ENCODE measurements at places on chromosomes 11 and 22. TPM values are rescaled to one million over a fixed set of nuclear protein-coding genes. Genes with fewer than 3 reads are reported as not detected.
A peak's percentile ranks its signal among the peaks of the same experiment; 100 is the strongest.

BTBD18 gene
- 0.70 TPM for polyA plus RNA-seq

RASL10A gene
- polyA plus RNA-seq = 0.40 TPM

BAIAP2L2 gene
- 8.5 TPM for polyA plus RNA-seq

GVQW3 gene
- 20.2 TPM for polyA plus RNA-seq

NLRP14 gene
- 0.83 TPM for polyA plus RNA-seq

OR8D4 gene
- polyA plus RNA-seq = not detected

CCDC73 gene
- polyA plus RNA-seq = 0.43 TPM

KLHL22 gene
- 37.0 TPM for polyA plus RNA-seq

ANKK1 gene
- 0.60 TPM for polyA plus RNA-seq

FAM83F gene
- polyA plus RNA-seq = 2.5 TPM

- no peak for DNase-seq
These were observed 6.5 kb downstream of the PPFIBP2 start for GRCh38 chr11:7520011-7520942.

DNA sequence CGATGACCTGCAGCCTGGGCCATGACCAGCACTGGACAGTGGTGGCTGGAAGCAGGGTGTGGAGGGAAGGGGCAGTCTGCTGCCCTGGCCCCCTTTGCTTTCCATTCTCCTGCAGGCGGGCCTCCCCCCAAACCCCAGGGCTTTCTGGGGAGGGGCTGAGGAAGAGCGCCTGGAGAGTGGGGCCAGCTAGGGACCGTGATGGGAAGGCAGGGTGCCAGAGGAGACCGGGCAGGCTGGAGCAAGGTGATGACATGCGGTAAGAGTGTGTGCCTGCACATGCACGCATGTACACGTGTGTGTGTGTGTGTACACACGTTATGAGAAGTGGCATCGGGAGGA, 7.8 kb downstream of the OAF start:
- no peak for DNase-seq

- no peak for DNase-seq
These were observed 57.3 kb downstream of the C11orf91 start for GRCh38 chr11:33643167-33643824.

GRCh38 chr11:27207025-27207650, 155.9 kb downstream of the CCDC34 start:
- DNase-seq = no peak

GRCh38 chr11:65560555-65561418, 2.6 kb upstream of the LTBP3 start:
- DNase-seq = no peak

DNA sequence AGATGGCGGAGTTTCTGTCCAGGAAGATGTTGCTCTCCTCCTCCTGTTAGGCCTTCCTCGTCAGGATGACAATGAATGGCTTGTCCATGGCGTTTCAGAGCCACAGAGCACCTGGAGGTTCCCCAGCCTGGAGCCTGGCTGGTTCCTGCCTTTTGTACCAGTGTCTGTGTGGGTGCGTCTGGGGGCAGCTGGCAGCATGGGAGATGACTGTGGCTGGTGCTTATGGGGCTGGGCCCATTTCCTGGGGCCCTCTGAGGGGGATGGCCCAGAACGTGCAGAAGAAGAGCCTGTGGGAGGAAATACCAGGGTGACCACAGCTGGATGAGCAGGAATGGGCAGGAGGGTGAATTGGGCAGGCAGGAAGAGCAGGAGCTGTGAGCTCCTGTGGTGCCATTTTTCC, 6.7 kb downstream of the SLC37A2 start:
- DNase-seq = no peak

DNA sequence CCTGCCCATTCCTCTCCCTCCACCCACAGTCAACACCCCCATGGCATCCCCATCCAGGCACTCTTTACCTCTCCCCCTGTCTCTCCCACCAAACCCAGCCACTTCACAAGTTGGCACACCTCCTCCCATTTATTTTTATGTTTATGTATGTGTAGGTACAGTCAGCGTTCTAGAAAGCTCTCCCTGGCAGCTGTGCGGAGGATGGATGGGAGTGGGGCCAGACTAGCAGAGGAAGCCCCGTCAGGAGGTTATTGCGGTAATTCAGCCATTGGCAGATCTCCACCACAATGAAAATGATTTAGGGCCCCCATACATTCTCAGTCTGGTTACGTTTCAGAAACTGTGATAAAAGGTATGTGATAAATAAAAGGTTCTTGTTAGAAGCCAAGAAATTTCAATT, 51.3 kb downstream of the BTG4 start:
- peak; percentile 20 for DNase-seq

- no peak for DNase-seq
These were observed 24.1 kb upstream of the WNT7B start for GRCh38 chr22:46001046-46001425.

GRCh38 chr11:61980783-61981541, 13.5 kb upstream of the FTH1 start:
- DNase-seq = no peak

- DNase-seq = no peak
These were observed 10.5 kb upstream of the MCHR1 start for GRCh38 chr22:40668611-40669411.

DNA sequence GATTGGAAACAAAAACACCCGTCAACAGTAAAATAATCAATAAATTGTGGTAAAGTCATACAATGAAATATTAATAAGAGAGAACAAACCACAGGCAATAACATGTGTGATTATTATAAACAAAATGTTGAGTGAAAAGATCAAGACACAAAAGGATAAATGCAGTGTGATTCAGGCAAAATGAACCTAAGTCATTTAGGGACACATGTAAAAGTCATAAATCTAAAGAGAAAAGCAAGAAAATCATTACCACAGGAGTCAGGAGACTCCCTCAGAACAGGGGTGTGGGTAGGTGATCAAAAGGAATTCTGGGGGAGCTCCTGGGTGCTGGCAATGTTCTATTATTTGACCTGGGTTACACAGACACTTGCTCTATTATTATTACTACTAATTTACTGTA, 47.9 kb upstream of the PPP2R1B start:
- no peak for DNase-seq

GRCh38 chr22:20964799-20965103, 2.3 kb upstream of the AIFM3 start:
- no peak for DNase-seq

DNA sequence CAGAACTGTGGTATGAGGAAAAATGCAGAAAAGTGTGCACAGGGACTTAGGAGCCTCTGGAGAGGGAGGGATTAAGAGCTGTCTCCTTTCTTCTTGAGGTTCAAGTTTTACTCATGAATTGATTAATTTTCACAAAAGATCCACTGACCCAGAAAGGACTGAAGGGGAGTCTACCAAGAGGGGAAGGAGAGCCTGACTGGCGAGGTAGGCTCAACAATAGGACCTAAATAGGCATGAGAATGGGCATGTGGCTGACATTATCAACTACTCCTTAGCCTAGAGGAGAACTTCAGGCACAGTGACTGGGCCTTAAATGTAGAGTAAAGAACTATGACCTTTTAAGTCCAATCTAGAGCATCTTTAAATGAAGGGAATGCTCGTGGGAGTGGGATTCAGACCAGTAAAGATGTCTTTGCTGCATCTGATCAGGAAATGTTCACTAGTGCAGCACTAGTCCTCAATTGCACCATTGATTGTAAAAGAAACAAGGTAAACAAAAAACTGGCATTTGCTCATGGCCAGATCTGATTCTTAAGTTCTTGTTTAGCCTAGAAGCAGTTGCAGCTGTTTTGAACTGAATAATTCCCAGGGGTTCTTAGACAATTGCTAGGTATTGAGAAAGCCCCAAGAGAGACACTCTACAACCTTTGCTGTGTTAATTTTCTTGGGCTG, 135.6 kb downstream of the RAB38 start:
- no peak for DNase-seq

- no peak for DNase-seq
These were observed 320 bp upstream of the PHLDA2 start for GRCh38 chr11:2929531-2929949.

DNA sequence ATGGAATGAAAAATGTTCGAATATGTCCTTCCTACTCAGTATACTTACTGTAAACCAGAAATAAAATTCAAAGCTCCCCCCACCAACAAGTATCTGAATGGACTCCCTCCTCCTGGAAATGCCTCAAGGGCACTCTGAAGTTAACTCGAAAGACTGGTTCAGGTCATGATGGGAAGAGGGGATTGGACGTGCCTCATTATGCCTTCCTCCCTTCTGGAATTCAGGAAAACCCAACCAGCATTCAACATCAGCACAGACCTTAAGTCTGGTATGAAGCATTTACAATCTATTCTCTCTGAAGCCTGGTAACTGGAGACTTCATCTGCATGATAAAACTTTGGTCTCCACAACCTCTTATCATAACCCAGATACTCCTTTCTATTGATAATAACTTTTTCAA, 428.3 kb upstream of the RAG2 start:
- no peak for DNase-seq

DNA sequence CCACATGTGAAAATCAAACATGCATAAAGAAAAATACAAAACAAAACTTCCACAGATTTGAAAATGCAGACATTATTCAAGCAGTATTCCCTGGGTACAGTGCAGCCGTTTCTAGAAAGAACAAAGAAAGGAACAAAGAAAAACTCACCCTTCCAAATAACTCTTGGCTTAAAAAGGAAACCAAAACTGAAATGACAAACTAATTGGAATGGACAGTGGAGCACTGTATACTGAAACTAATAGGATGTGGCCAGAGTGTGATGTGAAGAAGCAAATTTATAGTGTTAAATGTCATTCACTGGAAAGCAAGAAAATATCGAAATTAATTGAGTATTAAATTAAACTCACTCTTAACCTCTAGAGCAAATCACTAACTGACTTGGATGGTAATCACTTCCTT, 55.4 kb downstream of the QSER1 start:
- DNase-seq = no peak

- DNase-seq = no peak
These were observed 34.9 kb downstream of the CABIN1 start for GRCh38 chr22:24046024-24046423.

DNA sequence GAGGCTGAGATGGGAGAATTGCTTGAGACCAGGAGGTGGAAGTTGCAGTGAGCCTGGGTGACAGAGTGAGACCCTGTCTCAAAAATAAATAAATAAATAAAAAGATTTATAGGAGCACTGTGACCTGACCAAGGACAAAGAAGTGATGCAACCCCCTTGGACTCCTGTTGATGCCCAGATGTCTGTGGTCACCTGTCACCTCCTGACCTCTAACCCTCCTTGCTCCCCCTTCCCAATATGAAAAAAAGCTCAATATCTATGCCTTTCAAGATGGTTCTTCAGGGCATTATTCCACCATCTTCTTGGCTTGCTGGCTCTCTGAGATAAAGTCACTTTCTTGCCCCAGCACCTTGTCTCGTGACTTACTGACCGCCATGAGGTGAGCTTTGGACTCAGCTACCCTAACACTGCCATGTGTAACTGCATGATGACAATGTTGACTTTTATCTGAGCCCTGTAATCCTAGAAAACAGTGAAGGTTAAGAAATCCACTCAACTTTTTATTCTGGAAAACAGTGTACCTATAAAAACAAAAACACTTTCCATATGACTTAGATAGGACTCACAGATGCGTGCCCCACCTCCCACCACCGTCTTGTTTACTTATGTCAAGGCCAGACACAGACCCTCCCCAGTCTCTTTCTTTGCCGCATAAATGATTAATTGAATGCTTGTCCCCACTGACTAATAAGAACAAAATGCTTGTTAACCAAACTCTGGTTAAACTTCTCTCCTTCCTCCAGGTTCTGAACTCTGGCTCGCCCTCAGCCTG, 360.5 kb downstream of the BUD13 start:
- DNase-seq = no peak

DNA sequence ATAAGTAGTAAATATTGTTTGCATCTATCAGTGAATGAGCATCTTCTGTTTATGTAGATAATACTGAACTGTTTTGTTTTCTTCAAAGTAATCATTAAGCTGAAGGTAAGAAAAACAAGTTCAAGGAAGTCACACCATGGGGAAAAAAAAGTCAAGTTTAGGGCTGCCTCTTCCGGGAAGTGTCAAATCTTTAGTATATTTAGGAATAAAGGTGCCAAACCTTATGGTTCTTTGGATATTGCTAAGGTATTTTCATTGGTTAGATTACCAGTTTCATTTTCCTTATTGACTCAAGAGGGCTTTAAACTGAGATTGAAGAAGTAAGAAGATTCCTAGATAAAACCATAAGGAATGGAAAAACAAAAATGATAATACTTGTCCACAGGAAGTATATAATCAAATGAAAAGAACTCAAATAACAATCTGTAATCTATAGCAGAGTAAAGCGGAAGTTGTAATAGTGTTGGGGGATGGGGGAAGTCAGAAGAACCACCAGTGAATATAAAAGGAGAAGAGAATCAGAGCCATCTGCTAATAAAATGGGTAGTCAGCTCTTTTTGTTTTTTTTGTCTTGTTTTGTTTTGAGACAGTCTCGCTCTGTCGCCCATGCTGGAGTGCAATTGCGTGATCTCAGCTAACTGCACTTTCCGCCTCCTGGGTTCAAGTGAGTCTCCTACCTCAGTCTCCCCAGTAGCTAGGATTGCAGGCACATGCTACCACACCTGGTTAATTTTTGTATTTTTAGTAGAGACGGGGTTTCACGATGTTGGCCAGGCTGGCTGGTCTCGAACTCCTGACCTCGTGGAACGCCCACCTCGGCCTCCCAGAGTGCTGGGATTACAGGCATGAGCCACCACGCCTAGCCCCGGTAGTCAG, 2.3 kb downstream of the ATM start:
- DNase-seq = no peak

GRCh38 chr11:2582351-2582945, 117.3 kb downstream of the KCNQ1OT1 start:
- DNase-seq = no peak

GRCh38 chr11:13206086-13206640, 71.4 kb upstream of the BMAL1 start:
- no peak for DNase-seq

- DNase-seq = no peak
These were observed 34.8 kb downstream of the TSPAN18 start for GRCh38 chr11:44761551-44761961.

- DNase-seq = no peak
These were observed 560 bp upstream of the MPPED1 start for GRCh38 chr22:43411040-43411868.

DNA sequence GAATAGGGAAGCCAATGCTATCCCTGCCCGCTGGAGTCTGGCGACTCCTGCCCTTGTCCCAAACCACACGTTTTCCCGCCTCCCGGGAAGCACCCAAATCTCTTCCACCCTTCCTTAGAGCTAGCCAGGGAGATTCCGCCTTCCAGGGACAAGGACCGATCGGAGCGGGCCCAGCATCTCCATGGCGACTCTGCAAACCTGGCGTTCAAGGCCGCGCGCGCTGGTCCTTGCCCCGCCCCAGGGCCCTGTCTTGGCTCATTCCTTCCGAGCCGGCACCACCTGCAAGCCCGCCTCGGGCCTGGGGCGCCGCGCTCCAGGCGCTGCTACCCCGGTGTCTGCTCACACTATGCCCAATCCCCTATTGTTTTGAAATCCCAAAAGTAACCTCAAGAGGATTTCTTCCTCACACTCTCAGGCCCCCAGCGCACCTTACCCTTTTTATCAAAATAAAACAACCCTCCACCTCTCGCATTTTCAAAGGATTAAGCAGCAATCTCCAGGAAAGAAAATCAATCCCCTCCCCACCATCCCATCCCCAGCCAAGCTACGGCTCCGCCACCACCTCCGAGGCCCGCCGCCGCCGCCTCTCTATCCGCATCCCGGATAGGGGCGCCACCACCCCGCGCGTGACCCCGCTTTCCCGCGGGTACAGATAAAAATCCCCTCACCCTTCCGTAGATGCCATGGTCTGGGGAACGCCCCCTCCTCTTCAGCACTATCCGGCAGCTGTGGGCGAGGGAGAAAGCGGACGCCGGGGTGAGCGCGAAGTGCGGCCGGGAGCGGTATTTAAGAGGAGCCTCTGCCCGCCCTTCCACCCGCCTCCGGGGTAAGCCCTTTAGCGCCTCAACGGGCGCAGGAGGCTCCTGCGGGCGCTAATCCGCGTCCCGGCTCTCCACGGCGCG, 825 bp downstream of the SLC1A2 start:
- no peak for DNase-seq

GRCh38 chr11:76562541-76562940, 108.0 kb downstream of the LRRC32 start:
- DNase-seq = no peak
